Stromal cell of bone marrow (primary cell): ENCODE measurements at places on chromosomes 6 and 20.

DNA sequence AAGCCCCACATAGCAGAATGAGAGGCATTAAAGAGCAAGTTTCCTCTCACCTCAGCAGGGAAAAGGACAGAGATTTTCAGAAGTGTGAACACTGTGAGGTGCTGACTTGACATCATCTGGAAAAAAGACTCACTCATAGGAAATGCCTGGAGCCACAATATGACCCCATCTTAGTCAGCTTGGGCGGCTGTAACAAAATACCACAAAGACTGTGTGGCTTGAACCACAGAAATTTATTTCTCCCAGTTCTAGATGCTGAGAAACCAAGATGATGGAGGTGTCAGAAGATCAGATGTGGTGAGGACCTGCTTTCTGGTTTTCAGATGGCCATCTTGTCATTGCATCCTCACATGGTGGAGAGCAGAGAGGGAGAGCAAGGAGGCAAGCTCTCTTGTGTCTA is 253.1 kb downstream of the ADGB start:
- peak; percentile 86 for DNase-seq

GRCh38 chr6:54037277-54037779 is 73.9 kb upstream of the MLIP start:
- DNase-seq = no peak

DNA sequence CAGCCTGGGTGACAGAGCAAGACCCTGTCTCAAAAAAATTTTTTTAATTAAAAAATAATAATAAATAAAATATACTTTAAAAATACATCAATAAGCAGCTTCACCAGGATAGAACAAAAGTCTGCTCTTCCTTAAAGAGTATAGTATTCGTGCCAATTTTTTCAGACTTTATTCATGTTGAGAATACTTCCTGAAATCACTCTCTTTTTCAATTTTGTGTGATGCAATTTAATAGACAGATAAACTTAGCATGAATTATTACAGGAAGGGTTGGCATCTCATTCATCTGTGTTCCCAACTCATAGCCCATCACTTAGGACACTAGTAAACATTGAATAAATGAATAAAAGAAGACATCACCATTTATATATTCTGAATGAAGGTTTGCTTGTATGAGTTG is 52.4 kb downstream of the IPCEF1 start:
- no peak for DNase-seq

DNA sequence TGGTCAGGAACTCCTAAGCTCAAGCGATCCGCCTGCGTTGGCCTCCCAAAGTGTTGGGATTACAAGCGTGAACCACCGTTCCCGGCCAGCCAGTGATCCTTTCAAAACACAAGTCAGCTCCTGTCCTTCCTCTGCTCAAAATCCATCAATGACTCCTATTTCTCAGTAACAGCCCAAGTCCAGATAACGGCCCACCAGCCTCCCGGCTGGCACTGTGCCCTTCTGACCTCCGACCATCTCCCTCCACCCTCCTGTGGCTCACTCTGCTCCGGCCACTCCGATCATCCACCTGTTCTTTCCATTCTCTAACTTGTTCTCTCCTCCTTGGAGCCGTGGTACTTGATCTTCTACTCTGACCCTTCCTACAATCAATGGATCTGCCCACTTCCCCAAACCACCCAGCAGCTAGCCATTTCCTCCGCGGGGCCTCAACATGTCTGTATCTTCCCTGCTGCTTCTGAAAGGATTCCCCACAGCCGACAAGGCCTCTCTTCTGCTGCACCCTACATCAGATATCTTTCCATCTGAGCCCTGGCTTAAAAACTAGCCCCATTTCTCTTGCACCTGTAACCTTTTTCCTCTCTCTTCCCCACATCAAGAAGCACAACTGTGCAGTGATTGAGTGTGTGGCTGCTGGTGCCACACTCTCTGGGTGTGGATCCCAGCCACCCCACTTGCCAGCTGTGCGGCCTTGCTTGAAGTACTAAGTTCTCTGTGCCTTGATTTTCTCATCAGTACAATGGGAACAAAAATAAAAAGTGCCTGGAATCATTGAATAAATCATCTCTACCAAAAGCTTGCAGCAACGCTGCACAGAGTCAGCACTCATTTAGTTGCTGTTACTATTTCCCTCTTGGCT is 6.1 kb upstream of the ZMYND8 start:
- no peak for DNase-seq

- no peak for DNase-seq
These were observed 139.1 kb upstream of the LAMP5 start for GRCh38 chr20:9375221-9375681.

DNA sequence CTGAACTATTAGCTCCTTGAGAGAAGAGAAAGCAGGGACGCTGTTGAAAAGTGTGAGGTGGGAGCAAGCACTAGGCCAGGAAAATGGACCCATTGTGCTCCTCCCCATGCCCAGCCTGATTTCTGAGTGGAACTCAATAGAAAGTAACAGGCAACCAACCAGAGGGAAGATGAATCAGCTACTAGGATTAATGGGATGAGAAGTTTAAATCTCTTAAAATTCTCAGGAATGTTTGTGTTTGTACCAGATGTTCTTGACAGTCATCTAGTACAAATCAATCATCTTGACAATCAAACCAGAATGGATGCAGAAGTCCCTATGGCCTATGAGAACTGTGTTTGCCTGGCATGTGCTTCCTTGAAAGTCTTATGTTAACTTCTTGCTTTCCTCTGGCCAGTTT is 48.9 kb downstream of the HDDC2 start:
- DNase-seq = no peak
